ENCODE measurements at places on chromosomes 2 and 18. TPM values are rescaled to one million over a fixed set of nuclear protein-coding genes. Genes with fewer than 3 reads are reported as not detected.
A peak's percentile ranks its signal among the peaks of the same experiment; 100 is the strongest.

CFC1 gene
- not detected for total RNA-seq

ACADL gene
- 5.2 TPM for total RNA-seq

CIB4 gene
- not detected for total RNA-seq

GRCh38 chr2:218221000-218221399 is 4.0 kb downstream of the ARPC2 start:
- peaks cover 24% of the 10 kb centered on the region for H3K36me3 ChIP-seq
- no peak for DNase-seq
- H3K4me1 ChIP-seq: peaks cover 22% of the 10 kb centered on the region
- no peak overlapping the region for H3K4me3 ChIP-seq

GRCh38 chr2:188983427-188984064 is 9.4 kb downstream of the COL3A1 start:
- peak overlapping the region; percentile 18 for H3K4me3 ChIP-seq
- peaks cover 3% of the 10 kb centered on the region for H3K4me1 ChIP-seq
- no peaks in the 10 kb centered on the region for H3K27me3 ChIP-seq
- DNase-seq: peak; percentile 84
- peak overlapping the region; percentile 82 for H3K27ac ChIP-seq

PDE1A gene
- 12.9 TPM for total RNA-seq

DNA sequence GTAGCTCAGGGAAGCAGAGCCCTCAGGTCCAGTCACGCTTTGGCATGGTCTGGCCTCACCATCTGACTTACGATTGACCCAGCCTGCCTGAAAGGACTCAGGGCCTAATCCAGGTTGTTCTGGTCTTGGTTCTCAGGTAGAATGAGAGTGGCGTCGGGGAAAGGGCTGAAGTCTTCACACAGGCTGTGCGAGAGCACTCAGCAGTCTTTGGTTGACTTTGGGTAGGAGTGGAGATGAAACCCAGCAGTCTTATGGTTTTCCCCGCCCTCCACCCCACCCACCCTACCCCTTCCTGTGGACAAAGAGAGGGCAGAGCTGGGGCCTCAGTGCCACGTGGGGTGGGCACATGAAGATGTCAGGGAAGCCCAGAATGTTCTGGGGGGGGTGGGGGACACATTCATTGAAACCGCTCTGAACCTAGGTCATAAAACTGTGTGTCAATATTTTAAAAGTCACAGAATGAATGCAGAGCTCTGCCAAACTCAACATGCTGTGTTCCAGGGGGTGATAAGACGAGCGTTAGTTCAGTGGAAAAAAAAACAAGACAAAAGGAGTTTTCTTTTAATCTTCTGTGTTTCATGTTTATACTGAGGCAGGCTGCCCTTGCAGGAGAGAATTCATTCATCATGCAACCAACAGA is 58.6 kb upstream of the ALPP start:
- H3K36me3 ChIP-seq: no peaks in the 10 kb centered on the region
- no peaks in the 10 kb centered on the region for H3K27me3 ChIP-seq
- peaks cover 29% of the 10 kb centered on the region for H3K4me1 ChIP-seq
- H3K27ac ChIP-seq: no peak overlapping the region
- no peak overlapping the region for H3K4me3 ChIP-seq

CAPN10 gene
- total RNA-seq: 18.9 TPM

DNA sequence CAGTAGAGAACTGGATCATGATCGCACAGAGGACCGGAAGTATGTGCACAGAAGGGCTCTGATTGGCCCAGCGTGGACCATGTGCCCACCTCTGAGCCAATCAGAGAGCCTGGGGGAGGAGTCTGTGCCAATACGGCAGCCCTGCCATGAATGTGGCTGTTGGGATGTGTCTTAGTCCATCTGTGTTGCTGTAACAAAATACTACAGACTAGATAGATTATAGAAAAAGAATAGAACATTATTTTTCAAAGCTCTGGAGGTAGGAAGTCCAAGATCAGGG is 132.0 kb downstream of the NDUFA10 start:
- H3K36me3 ChIP-seq: no peaks in the 10 kb centered on the region
- H3K27ac ChIP-seq: no peak overlapping the region
- peaks cover 13% of the 10 kb centered on the region for H3K4me1 ChIP-seq
- no peak for DNase-seq

GRCh38 chr18:66495844-66496243 is 108.0 kb downstream of the CDH19 start:
- no peaks in the 10 kb centered on the region for H3K27me3 ChIP-seq
- H3K4me1 ChIP-seq: no peaks in the 10 kb centered on the region
- no peak overlapping the region for H3K4me3 ChIP-seq
- DNase-seq: peak; percentile 59
- H3K36me3 ChIP-seq: no peaks in the 10 kb centered on the region

FBXO11 gene
- 39.9 TPM for total RNA-seq

DNA sequence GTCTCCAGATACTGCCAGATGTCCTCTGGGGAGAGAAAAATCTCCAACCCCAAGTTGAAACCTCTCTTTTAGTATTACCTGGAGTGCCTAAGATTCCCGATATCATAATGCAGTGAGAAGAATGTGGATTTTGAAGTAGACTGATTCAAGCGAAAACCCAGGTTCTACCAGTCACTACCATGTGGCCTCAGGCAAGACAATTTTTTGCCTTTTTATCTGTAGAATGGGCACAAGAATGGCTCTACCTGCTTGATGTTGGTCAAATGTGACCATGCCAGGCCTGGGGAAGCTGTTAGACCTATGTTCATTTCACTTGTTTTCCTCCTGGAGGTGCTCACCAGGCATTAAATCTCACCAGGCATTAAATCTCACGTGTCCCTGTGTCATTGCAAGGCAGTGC is 131.3 kb downstream of the DDX1 start:
- H3K4me1 ChIP-seq: peaks cover 5% of the 10 kb centered on the region
- no peak overlapping the region for H3K4me3 ChIP-seq
- no peaks in the 10 kb centered on the region for H3K36me3 ChIP-seq
- no peak for DNase-seq
- H3K27me3 ChIP-seq: peaks cover 10% of the 10 kb centered on the region

Data from muscle of leg (tissue), 16 donors.